ENCODE measurements at places on chromosomes 6 and 20.

- peak; percentile 74 for DNase-seq
Measured at GRCh38 chr6:36094753-36095496, 35.4 kb upstream of the MAPK13 start.

- DNase-seq: no peak
Measured at GRCh38 chr20:17868151-17868550, 100.4 kb downstream of the SNX5 start.

DNA sequence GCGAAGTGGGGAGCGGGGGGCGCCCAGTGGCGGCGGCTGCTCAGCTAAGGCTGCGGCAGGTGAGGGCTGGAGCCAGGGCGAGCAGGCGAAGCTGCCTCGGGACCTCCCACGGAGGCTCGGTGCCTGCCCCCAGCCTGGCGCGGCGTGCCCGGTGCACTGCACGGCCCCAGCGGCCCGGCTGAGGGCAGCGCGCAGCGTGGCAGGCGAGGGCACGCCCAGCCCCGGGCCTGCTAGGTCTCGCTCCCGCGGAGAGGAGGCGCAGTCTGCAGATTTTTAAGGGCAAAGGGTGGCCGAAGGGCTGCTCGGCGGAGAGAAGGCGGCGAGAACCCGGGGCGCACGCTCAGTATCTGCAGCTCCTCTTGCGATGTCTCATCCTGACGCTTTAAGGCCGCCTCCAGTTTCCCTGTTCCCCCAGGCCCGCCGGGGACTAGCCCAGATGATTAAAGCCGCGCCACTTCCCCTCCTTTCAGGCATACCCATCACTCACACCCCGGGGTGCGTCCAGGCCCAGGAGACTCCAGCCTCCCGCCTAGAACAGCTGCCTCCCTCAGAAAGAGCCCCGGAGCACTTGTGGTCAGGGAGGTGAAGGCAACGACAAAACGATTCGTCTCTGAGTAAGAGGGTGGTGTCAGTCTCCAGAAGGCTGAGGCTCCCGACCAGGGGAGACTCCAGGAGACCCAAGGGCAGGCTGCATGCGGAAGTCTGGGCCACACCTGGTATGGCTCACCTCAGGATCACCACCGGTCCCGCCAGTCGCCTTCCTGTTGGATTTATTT, at the start of gene FERMT1:
Gene FERMT1, minus strand, starts transcription at position 158 of the 776 bp plus-strand sequence. CDS start 3,476 bp downstream, outside the sequence.
- DNase-seq: peak; percentile 3

- DNase-seq: no peak
Measured at GRCh38 chr6:22601984-22602383, 32.6 kb downstream of the HDGFL1 start.

- DNase-seq: no peak
Measured at GRCh38 chr6:103268335-103268734, 1591.4 kb downstream of the HACE1 start.

- DNase-seq: no peak
Measured at GRCh38 chr6:53604623-53605190, 59.8 kb upstream of the GCLC start.
